ENCODE measurements at places on chromosomes 7 and 10. TPM values are rescaled to one million over a fixed set of nuclear protein-coding genes. Genes with fewer than 3 reads are reported as not detected.

TMEM184A gene
- polyA plus RNA-seq, result 9.9 TPM

MBL2 gene
- not detected for polyA plus RNA-seq

VWC2 gene
- not detected for polyA plus RNA-seq

AKR1C4 gene
- polyA plus RNA-seq, result 0.02 TPM

MYO1G gene
- 76.8 TPM for polyA plus RNA-seq
